ENCODE measurements at places on chromosomes 7 and 10. TPM values are rescaled to one million over a fixed set of nuclear protein-coding genes. Genes with fewer than 3 reads are reported as not detected.
A peak's percentile ranks its signal among the peaks of the same experiment; 100 is the strongest.

DNA sequence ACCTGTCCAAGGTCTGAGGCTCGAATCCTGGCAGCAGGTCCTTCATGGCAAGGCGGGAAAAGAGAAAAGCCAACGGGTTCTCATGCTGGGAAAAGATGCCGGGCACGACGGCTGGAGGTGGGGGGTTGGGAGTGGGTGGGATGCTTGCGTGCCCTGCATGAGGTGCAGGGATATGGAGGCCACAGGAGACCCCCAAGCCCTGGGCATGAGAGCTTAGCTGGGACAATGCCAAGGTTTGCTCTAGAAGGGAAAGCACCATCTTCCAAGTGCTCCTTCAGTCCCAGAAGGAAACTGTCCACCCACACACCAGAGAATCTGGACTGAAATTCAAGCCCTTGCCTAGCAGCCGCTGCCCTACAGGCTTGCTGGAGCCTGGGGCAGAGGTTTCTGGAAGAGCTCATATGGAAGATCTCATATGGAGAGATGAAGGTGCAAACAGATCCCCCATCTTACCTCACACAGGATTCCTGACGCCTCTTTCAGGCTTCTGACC lies 64.3 kb downstream of the ZRANB1 start:
- H3K4me1 ChIP-seq, result peaks cover 65% of the 10 kb centered on the region
- H3K27ac ChIP-seq, result peak overlapping the region; percentile 88
- H3K27me3 ChIP-seq, result no peaks in the 10 kb centered on the region
- no peak for DNase-seq

SH2B2 gene
- 4.4 TPM for total RNA-seq

- no peaks in the 10 kb centered on the region for H3K27me3 ChIP-seq
- no peak overlapping the region for H3K27ac ChIP-seq
- H3K4me3 ChIP-seq, result no peak overlapping the region
Measured at GRCh38 chr10:6299743-6300105, 97.0 kb downstream of the PFKFB3 start.

DNA sequence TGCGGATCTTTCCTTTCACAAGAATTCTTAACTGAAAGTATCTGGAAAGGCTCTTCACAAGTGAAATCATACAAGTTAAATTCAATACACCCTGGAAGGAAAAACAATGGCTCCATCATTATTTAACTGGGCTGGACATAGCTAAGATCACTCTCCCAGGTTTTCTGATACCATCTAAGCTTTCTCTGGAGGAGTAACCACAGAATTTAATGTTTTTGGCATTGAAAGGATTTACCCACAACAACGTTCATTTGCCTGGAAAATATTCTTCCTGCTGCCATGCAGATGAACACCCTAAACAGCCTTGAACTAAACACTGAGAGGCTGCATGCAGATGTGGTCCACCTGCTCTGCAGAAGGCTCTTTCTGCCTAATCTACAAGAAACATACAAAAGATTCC lies 4.3 kb downstream of the NEBL start:
- H3K27me3 ChIP-seq, result no peaks in the 10 kb centered on the region
- H3K36me3 ChIP-seq, result no peaks in the 10 kb centered on the region
- DNase-seq, result no peak
- no peak overlapping the region for H3K27ac ChIP-seq

- DNase-seq, result peak; percentile 73
- H3K4me3 ChIP-seq, result peak overlapping the region; percentile 86
- peaks cover 12% of the 10 kb centered on the region for H3K27me3 ChIP-seq
- peak overlapping the region; percentile 88 for H3K27ac ChIP-seq
Measured at GRCh38 chr10:110207805-110208613, 604 bp downstream of the MXI1 start.

CTAGE4 gene
- 0.09 TPM for total RNA-seq

- no peaks in the 10 kb centered on the region for H3K36me3 ChIP-seq
- no peak overlapping the region for H3K4me3 ChIP-seq
- peaks cover 3% of the 10 kb centered on the region for H3K27me3 ChIP-seq
Measured at GRCh38 chr7:1455241-1455939, 3.9 kb downstream of the MICALL2 start.

GAD2 gene
- total RNA-seq, result 0.09 TPM

ZNF425 gene
- 3.4 TPM for total RNA-seq

OR2A1 gene
- total RNA-seq, result 0.13 TPM

- H3K4me3 ChIP-seq, result no peak overlapping the region
- H3K27me3 ChIP-seq, result no peaks in the 10 kb centered on the region
- H3K4me1 ChIP-seq, result peaks cover 30% of the 10 kb centered on the region
- no peak for DNase-seq
- H3K27ac ChIP-seq, result no peak overlapping the region
Measured at GRCh38 chr7:127976738-127977120, 54.5 kb downstream of the LRRC4 start.

ANKRD26 gene
- 11.7 TPM for total RNA-seq

CALML3 gene
- not detected for total RNA-seq

JCAD gene
- total RNA-seq, result 33.4 TPM

DNA sequence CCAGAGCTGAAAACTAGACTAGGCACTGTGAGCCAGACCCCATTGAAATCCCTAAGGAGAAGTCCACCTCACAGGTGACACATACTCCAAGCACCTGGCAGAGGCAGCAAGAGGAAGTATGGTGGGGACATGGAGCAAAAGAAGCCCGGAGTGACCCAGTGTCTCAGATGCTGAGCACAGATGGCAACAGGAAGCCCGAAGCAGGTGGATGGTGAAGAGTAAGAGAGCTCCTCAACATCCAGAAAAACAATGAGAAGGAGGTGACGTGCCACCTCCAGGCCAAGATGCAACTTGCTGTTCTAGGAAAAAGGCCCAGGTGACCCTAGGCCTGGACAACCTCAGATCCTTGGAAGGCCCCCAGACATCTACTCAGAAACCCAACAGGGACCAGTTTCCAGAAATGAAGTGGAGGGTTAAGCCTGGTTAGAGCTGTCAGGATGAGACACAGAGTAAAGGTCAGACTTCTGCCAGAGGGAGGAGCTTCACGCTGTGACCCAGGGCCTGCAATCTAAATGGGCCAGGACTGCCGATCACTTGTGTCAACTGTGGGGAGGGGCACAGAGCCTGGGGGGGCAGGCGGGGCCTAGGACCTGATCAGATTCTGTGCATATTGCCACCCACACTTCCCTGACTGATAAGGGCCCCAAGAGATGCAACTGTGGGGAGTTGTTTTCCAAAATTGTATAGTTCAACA lies 2.4 kb upstream of the COBL start:
- no peak overlapping the region for H3K4me3 ChIP-seq
- no peak for DNase-seq
- peaks cover 9% of the 10 kb centered on the region for H3K4me1 ChIP-seq
- H3K36me3 ChIP-seq, result no peaks in the 10 kb centered on the region
- H3K27ac ChIP-seq, result no peak overlapping the region
- peaks cover 39% of the 10 kb centered on the region for H3K27me3 ChIP-seq

ZNF273 gene
- 5.4 TPM for total RNA-seq

GRCh38 chr7:69395061-69395714 lies 203.1 kb upstream of the AUTS2 start:
- no peaks in the 10 kb centered on the region for H3K27me3 ChIP-seq
- H3K4me3 ChIP-seq, result no peak overlapping the region
- H3K27ac ChIP-seq, result no peak overlapping the region

GRCh38 chr7:1431634-1432380 lies 27.5 kb downstream of the MICALL2 start:
- no peak overlapping the region for H3K4me3 ChIP-seq
- peaks cover 27% of the 10 kb centered on the region for H3K27me3 ChIP-seq
- no peaks in the 10 kb centered on the region for H3K36me3 ChIP-seq
- peaks cover 8% of the 10 kb centered on the region for H3K4me1 ChIP-seq
- H3K27ac ChIP-seq, result no peak overlapping the region
- DNase-seq, result no peak

DNA sequence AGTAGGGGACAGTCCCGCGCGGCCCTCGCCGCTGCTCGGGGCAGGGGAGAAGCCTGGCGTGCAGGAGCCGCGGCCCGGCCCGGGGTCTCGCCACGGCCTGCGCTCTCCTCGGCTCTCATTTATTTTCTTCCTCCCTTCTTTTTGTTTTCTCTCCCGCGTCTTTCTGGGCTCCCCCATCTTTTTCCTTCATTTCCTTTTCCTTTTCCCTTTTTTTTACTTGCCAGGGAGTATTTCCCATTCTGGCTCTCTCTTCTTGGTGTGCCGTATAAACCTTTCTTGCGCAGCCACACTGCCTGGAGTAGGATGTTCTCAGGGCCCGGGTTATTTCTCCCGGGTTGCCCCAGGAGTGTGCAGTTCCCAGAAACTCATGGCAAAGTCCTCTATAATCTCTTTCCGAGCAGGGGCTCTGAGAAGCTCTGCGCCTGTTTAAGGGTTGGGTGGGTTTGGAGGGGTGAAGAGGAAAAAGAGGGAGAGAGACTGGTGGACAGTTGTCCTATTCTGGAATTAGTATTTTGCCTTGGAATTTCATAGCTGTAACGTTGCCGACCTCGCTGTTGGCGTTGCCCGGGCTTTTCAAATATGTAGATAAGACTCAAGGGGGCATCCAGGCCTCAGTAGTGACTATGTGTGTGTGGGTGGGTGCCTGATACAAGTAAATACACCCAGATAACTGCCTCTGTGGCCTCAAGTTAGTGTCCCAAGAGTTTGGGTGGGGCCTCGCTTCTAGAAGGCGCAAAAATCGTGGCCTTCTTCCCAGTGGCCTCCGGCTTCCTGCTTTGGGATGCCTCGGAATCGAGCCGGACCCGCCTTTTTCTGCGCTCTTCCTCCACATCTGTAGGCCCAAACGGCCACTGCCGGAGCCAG lies 4.3 kb upstream of the ZNF503 start:
- no peak overlapping the region for H3K4me3 ChIP-seq
- H3K4me1 ChIP-seq, result peaks cover 51% of the 10 kb centered on the region
- H3K27ac ChIP-seq, result no peak overlapping the region
- no peaks in the 10 kb centered on the region for H3K36me3 ChIP-seq
- peak; percentile 30 for DNase-seq

- H3K4me3 ChIP-seq, result no peak overlapping the region
- no peaks in the 10 kb centered on the region for H3K4me1 ChIP-seq
- H3K27ac ChIP-seq, result no peak overlapping the region
- H3K27me3 ChIP-seq, result peaks cover 2% of the 10 kb centered on the region
- H3K36me3 ChIP-seq, result no peaks in the 10 kb centered on the region
- no peak for DNase-seq
Measured at GRCh38 chr7:151773797-151774196, 103.1 kb downstream of the PRKAG2 start.

PPP1R17 gene
- total RNA-seq, result not detected

PRDX3 gene
- total RNA-seq, result 120 TPM

DNA sequence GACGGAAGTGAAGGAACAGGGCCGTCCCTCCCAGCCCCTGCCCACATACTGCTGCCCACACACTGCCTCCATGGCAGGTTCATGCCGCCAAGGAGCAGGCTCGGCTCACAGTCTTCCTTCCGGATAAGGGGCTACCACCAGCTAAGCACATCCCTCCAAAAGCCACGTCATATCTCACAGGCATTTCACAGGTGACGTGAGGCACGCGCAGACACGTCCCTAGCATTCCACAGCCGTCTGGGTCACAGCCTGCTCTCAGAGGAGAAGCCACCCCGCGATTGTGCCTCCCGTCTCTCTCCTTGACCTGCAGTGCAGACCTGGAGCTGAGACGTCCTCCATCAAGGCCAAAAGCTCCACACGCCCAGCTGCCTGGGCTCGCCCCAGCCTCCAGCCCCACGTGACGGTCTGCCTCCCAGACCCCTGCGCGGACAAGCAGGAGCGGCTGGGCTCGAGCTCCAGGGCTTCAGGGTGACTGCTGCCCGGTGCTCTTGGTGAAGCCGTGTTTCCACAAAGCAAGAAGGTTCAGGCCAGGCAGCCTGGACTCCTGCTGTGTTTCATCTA lies 114.0 kb downstream of the MAD1L1 start:
- H3K27ac ChIP-seq, result no peak overlapping the region
- no peak overlapping the region for H3K4me3 ChIP-seq
- peaks cover 11% of the 10 kb centered on the region for H3K36me3 ChIP-seq
- H3K27me3 ChIP-seq, result no peaks in the 10 kb centered on the region
- no peak for DNase-seq

DNA sequence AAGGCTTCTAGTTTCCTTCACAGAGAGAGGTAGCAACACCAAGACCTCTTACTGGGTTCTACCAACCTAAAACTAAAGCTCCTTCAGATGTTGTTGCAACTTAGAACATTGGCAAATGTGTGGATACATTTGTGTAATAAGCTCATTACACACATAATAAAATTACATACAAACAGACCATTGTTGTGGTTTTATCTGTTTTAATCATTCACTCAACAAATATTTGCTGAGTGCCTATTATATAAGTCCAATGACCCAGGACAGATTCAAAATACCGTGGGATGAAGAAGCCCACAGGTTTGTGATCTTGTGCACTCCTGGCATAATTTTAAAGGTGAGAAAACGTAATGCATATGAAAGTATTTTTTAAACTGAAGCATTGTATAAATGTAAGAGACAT lies 160.4 kb upstream of the NPVF start:
- peaks cover 30% of the 10 kb centered on the region for H3K4me1 ChIP-seq
- H3K36me3 ChIP-seq, result no peaks in the 10 kb centered on the region
- DNase-seq, result no peak

DNA sequence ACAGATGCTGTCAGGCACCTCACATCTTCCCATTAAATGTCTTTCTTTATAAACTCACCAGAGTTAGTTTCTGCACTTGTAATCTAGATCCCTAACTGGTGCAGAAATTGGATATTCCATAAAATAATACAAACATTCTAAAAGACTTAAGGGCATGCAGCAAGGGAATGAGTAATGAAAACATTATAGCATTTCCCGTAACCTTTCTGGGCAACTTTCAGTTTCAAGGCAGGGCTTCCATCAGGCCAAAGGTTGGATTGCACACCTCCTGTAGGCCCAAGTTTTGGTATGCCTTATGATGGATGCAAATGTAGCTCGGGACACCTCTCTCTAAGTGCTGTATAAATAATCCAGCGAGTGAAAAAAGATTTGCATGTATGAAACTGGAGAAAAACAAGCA lies 129.9 kb upstream of the LYZL2 start:
- peaks cover 22% of the 10 kb centered on the region for H3K4me1 ChIP-seq
- H3K27ac ChIP-seq, result no peak overlapping the region
- no peak overlapping the region for H3K4me3 ChIP-seq
- no peaks in the 10 kb centered on the region for H3K27me3 ChIP-seq

PTPN12 gene
- total RNA-seq, result 34.9 TPM

GRCh38 chr7:27129729-27130539 lies 623 bp downstream of the HOXA4 start:
- peaks cover 53% of the 10 kb centered on the region for H3K4me1 ChIP-seq
- H3K4me3 ChIP-seq, result peak overlapping the region; percentile 54
- peak; percentile 64 for DNase-seq
- peak overlapping the region; percentile 81 for H3K27ac ChIP-seq
- H3K27me3 ChIP-seq, result peaks cover 4% of the 10 kb centered on the region

HKDC1 gene
- 0.04 TPM for total RNA-seq

- no peaks in the 10 kb centered on the region for H3K36me3 ChIP-seq
- peak; percentile 16 for DNase-seq
- H3K27ac ChIP-seq, result peak overlapping the region; percentile 54
- peaks cover 5% of the 10 kb centered on the region for H3K4me1 ChIP-seq
- H3K4me3 ChIP-seq, result peak overlapping the region; percentile 48
Measured at GRCh38 chr10:71889388-71889987, 38.4 kb upstream of the PSAP start.

DNA sequence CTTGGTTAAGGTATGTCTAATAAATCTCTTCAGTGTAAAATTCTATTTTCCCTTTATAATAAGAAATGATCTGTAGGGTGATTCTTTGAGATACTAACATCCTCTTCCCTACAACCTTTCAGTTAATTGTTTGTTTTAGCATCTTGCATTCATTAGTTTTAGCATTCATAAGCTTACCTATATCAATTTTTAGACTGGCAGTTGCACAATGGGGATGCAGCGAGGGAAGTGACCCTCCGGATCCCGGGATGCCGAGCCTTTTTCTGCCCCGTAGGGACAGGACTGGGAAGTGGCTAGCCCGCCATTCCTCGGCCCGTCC lies 508 bp upstream of the KIF20B start:
- no peaks in the 10 kb centered on the region for H3K36me3 ChIP-seq
- peaks cover 4% of the 10 kb centered on the region for H3K4me1 ChIP-seq
- no peak for DNase-seq
- H3K4me3 ChIP-seq, result peak overlapping the region; percentile 60
